ENCODE measurements at places on chromosomes 2 and 18.
A peak's percentile ranks its signal among the peaks of the same experiment; 100 is the strongest.

DNA sequence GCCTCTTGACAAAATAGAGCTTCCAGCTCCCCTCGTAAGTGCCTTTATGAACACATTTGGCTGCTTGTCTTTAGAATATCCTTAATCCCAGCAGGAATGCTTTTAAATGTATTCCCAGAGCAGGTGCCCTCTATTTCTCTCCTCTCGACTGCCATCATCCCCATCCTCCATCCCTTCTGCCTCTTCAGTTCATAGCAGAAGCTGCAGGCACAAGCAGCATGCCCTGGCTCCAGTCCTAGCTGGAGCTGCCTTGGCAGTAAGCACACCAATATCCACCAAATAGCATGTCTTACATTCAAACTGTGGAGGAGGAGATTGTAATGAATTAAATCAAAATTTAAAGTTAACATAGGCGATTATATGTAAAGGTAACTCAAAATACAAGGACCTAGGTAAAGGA, 891.3 kb upstream of the SLC39A10 start:
- DNase-seq = no peak

- DNase-seq = no peak
Measured at GRCh38 chr18:48983793-48984437, 33.1 kb upstream of the SMAD7 start.

DNA sequence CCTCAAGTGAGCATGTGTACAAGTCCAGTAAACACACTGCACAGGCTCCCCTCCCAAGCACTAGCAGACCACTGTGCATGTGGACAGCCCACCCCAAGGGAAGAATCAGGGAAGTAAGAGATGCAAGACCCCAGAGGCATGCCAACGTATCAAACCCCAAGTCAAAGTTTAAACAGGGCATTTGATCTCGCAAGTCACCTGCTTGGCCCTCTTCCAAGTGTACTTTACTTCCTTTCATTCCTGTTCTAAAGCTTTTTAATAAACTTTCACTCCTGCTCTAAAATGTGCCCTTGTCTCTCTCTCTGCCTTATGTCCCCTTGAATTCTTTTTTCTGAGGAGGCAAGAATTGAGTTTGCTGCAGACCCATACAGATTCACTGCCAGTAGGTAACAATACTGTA, 201.2 kb upstream of the PARD3B start:
- DNase-seq = no peak

- no peak for DNase-seq
Measured at GRCh38 chr2:240310201-240310600, 125.3 kb upstream of the GPC1 start.

GRCh38 chr2:16739778-16740581, 74.3 kb upstream of the CYRIA start:
- no peak for DNase-seq

- DNase-seq = peak; percentile 53
Measured at GRCh38 chr2:181456660-181457120, 496 bp upstream of the ITGA4 start.

DNA sequence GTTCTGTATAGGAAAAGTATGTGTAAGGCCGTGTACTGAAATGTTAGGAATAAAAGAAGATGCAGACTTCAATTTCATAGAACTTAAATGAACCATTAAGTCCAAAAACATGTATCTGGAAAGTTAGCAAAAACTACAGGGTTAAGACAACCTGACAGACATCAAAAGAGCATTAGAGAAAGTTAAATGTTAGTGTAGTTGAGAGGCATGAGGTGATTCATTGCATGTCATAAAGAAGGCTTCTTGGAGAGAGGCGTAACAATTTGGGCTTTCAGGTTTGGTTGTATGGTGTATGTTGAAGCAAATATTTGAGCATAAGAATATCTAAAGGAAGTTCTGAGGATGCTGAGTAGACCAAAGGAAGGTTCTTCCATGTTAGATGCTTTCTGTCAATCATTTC, 6.3 kb downstream of the EPC2 start:
- no peak for DNase-seq

- no peak for DNase-seq
Measured at GRCh38 chr2:220123751-220124150, 496.3 kb downstream of the SLC4A3 start.

DNA sequence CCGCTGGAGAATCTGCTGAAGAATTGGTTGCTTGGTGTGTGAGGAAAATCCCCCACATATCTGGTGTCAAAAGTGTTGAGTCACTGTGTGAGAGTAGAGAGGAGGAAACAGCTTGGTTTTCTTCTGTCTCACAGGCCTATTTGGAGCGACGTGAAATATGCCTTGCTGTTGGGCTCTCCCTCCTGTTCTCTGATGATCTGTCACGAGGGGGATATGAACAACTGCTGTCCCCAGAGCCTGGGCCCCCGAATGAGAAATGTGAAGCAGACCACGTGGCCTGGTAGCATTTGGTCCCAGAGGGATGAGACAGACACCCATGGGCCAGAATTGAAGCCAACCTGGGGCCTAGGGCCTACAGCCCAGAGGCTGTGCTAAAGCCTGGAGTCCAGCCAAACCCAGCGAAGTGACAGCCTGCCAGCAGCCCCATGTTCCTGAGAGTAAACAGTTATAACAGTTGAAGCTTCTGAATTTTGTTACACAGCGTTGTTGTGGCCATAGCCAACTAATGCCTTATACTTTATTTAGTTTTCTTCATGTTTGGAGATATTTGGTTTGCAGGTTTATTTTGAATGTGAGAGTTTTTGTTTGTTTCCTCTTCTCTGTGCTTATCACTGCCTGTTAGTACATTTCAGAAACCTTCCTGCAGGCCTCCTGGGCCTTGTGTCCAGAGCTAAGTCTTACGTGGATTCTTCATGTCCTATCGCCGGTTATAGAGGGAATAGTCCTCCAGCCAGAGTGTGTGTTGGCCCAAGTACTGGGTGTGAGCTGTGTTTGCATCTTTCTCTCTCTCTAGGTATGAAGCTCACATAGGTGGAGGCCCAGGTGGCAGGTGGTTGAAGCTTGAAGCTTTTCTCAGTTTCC, 18.7 kb upstream of the COLEC12 start:
- peak; percentile 43 for DNase-seq

- no peak for DNase-seq
Measured at GRCh38 chr2:102401456-102401855, 21.5 kb upstream of the IL18RAP start.

GRCh38 chr18:61827591-61827990, 65.2 kb downstream of the RNF152 start:
- DNase-seq = no peak

GRCh38 chr2:65360441-65360840, 72.0 kb downstream of the SPRED2 start:
- no peak for DNase-seq

DNA sequence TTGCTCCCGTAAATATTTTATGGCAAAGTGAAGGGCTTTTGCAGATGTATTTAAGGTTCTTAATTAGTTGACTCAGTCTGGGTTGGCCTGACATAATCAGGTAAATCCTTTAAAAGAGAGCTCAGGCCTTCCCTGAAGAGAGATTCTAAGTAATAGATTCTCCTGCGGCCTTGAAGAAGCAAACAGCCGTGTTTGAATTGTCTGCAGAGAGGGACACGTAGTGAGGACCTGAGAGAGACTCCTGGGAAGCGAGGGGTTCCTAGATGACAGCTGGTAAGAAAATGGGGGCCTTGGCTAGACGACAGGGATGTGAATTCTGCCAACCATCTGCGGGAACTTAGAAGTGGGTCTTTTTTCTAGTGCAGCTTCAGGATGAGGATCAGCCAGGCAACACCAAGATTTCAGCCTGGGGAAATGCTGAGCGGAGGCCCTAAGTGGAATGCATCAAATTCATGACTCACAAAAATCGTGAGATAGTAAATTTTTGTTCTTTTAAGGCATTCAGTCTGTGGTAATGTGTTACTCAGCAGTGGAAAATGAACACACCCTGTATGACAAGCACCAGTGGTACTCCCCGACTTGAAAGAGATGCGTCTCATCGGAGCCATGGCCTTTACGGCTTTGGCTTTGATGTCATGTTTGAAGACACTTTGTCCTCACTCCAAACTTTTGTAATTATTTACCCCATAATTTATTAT, 62.1 kb upstream of the SMIM21 start:
- DNase-seq = no peak

DNA sequence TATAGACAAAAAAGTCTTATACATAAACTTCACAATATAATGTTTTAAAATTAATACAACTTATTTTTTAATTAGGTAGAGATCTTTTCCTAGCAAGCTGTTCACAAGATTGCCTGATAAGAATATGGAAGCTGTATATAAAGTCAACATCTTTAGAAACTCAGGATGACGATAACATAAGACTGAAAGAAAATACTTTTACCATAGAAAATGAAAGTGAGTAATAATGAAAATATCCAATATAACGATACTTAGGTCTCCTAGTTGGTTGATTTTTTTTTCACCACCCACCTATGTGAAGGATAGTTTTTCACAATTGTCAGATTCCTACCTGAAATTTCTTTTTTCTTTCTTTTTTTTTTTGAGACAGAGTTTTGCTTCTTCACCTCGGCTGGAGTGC, 13.1 kb downstream of the ELP2 start:
- no peak for DNase-seq

- no peak for DNase-seq
Measured at GRCh38 chr2:146950911-146951310, 893.9 kb upstream of the ACVR2A start.

GRCh38 chr2:73894475-73894850, 1.7 kb downstream of the ACTG2 start:
- DNase-seq = no peak

- no peak for DNase-seq
Measured at GRCh38 chr18:58697146-58697545, 25.9 kb downstream of the MALT1 start.

DNA sequence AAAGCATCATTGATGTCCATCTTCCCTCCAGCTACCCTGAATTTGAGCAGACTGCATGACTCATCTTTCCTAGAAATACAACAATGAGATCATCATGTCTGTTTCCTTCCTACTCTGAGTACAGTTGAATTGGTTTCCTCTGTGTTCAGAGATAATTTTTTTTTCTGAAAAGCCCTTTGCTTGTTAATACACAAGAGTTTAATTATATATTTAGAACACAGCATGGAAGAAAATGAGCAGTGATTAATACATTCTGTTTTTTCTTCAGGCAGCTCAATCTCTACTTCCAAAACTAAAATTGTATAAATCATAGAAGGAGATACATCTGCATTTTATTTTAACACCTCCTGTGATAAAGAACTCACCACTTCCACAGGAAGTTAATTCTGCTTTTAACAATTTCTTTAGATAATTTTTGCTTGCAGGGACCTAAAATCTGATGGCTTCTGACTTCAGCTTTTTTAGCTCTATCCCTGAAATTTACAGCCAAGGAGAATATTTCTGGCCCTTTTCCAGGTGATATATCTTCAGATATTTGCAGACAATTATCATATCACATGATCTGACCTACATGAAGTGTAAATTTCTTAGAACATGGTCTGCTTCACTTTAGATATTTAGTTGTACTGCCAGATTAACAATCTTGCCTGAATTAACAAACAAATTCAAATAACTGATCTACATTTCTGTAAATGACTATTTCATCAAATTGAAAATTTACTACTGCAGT, 249.0 kb downstream of the TRIB2 start:
- DNase-seq = no peak

- DNase-seq = no peak
Measured at GRCh38 chr2:175793648-175794047, 208.4 kb downstream of the LNPK start.

DNA sequence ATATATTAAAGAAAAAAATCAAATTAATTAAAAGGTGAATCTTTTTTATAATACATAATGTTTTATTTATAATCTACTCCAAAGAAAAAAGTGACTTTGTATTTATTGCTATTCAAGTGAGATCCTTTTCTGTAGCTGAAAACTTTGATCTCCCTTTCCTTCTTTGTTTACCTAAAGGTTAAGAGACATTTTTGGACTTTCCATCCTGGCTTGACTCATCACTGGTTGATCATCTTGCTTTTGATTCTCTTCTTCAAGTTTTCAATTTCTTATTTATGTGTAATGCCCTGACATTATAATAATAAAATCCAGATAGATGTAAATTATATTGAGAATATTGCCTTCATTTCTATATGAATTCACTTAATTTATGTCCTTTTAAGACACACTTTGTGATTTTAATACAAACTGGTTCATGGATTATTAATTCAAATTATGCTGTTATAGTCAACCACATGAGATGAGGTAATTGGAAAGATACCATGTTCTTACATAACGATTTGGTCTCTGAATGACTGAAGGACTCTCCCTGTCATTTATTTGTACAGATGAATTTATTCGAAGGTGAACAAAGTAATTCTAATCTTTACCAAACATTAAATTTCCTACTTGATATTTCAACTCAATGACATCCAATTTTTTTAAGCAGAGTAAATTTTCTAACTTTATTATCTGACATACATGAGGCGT, 184.4 kb downstream of the TGIF1 start:
- no peak for DNase-seq

- DNase-seq = no peak
Measured at GRCh38 chr2:167890739-167891138, 356.7 kb downstream of the STK39 start.

- DNase-seq = no peak
Measured at GRCh38 chr2:49801898-49802450, 647.7 kb upstream of the FSHR start.

DNA sequence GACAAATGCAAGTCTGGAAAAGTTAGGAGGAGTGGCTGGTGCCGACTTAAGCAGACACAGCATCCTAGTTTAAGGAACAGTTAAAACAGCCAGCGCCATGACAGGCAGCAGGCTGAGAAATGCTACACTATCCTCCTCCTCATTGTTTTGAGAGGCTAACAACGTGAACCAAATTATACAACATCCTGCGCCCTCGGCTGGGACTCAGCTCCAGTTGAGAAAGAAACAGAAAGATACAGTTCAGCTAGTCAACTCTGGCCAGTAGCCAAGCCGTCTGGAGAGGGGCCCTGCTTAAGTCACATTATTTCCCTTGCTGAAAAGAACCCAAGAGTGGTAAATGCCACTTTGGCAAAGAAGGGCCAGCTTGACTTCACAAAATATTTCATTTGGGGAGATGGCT, 90.2 kb downstream of the BCL11A start:
- DNase-seq = no peak

DNA sequence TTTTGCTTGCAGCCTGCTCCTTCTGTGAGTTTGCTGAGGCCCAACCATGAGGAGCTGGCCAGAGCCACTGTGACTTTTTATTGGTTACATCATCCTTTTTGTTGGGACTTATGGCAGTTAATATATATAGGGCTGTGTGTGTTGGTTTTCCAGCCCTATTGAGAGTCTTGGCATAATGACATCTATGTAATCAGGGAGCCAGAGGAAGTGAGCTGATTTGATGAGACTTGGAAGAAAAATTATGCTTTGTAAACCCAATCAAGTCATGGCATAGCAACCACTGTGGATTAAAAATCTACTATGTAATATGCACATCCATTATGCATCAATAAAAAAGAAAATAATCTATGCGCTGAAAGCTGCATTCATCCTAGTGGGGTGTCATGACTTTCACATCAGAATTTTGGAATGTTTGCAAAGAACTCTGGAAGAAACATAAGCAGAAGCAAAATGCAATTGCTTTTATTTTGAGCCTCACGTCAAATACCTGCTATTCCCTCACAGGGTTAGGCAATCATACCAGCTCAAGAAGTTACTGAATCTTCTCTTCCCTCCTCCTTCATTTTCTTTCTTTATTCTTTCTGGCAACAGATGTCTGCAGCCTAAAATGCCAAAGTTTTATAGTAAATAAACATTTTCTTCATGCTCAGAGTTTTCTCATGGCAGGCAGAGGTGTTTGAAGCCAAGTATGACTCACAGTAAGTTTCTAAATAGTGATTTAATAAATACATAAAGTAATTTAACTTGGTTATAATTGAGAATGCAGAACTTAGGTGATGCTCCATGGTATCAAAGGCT, 308.5 kb downstream of the KCNS3 start:
- DNase-seq = no peak

- no peak for DNase-seq
Measured at GRCh38 chr2:191866675-191867506, 20.0 kb upstream of the CAVIN2 start.

Measured in GM12878 (cell line).